ENCODE measurements at places on chromosomes 2 and 18.

DNA sequence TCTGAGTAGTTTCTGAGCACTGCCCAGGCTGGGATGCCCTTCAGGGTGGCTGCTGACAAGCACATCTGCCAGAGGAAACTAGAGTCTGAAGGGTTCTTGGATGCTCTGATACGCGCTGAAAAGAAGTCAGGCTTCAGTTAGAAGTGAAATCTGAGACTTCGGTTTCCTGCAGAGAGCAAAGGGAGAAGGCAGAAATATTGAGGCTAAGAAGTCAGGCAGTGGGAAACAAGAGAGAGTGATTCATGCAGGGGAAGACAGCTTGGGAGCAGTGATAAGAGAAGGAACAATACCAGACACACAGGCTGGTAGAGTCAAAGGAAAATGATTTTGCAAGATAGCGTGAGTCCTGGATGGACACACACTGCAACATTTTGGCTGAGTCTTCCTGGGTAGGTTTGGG lies 51.0 kb upstream of the BOD1L2 start:
- no peak for DNase-seq

GRCh38 chr18:60377778-60378469 lies 5.3 kb upstream of the MC4R start:
- DNase-seq = no peak

DNA sequence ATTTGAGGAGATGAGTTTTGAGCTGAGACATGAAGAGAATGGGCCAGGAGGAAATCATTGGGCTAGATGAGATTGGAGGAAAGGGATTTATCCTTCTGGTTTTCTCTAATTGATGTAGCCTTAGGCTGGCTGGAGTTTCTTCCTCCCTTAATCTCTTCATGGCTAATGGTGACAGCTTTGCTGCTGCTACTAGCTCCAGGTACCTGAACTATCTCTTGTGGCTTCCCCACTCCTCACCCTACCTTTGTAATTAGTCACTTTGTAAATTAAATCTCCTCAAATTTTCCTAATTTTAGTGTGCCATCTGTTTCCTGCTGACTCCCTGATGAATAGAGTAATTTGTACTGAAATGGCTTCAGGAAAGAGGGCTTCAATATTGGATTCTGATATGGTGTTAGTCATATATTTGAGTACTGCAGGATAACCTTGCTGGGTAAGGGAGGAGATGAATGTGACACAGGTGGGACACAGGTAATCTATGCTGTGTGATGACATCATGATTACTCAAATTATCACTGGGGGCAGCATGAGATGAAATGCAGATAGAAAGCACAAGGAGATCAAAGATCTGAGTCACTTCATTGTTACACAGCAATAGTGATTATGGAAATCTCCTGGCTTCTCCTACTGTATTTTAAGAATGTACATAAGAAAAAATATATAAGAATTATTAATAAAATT lies 1134.1 kb upstream of the DDX18 start:
- no peak for DNase-seq

DNA sequence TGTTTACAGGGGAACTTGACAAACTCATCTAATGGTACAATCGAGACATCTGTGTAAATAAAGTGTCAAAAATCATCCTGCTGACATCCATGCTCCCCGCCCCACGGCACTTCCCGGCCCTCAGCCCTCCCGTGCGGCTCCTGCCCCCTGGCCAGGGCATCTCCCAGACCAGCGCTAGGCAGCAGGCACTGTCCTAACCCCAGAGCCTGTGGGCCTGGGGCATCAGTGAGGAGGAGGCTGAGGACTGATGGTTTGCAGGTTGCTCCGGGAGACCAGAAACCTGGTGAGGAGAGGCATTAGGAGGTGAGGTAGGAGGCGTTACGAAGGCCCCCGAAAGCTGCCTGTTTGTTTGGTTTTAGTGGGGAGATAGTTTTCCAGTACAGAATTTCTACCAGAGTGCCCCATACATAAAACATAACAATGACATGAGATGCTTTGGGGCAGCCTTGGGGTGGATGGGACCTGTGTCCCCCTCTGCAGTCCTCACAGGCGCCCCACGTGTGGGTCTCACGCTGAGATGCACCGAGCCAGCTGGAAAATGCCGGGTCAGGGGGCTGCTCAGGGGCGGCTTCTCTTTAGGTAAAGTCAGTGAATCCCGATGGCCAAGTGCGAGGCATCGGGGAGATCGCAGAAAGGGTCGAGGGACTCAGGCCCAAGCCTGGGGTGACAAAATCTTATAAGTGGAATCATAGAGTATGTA lies 114.2 kb downstream of the RTP5 start:
- no peak for DNase-seq

DNA sequence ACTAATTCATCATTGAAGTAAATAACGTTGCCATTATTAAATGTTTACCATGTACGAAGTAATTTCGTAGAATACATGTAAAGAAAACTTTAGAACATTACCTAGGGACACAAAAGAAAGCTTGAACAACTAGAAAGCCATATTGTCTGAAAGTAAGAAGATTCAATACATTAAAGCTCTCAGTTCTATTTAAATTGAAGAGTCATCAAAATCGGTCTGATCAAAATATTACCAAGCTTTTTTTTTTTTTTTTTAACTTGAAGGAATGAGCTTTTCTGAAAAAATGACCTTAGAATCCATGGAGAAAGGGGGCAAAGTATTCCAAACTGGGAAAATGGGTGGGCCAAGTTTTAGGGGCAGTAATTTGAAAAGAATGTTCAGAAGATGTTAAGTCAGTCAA lies 300.8 kb downstream of the GPD2 start:
- DNase-seq = no peak
